ENCODE measurements at places on chromosomes 12 and 14.

- DNase-seq: no peak
Observed at GRCh38 chr14:96616161-96616721, 114.1 kb downstream of the PAPOLA start.

- DNase-seq: no peak
Observed at GRCh38 chr14:33679461-33680225, 271.2 kb downstream of the EGLN3 start.

DNA sequence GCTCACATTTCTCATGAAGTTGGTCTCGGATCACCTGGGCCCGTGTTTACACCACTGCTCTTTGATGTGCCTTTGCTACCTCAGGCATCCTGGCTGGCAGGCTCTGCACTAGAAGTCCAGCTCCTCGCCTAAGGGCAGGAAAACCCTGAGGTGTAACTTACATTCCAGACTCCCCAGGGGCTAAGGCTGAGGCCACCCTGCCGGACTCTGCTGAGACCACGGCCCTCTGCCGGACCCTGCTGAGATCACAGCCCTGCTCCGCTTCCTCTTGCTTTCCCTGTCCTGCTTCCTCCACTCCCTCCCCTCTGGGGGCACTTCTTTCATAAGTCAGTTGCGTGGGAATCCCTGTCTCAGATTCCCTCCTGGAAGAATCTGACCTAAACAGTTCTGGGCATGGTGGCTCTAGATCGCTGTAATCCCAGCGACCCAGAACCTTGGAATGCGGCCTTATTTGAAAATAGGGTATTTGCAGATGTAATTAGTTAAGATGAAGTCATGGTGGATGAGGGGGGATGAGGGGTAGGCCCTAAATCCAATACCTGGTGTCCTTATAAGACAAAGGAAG is 17.2 kb downstream of the RILPL1 start:
- DNase-seq: no peak

GRCh38 chr12:131903270-131904255 is 9.1 kb downstream of the ULK1 start:
- DNase-seq: no peak

- no peak for DNase-seq
Observed at GRCh38 chr14:74599321-74599761, 12.7 kb downstream of the LTBP2 start.
